ENCODE measurements at places on chromosomes 7 and 10.
A peak's percentile ranks its signal among the peaks of the same experiment; 100 is the strongest.

DNA sequence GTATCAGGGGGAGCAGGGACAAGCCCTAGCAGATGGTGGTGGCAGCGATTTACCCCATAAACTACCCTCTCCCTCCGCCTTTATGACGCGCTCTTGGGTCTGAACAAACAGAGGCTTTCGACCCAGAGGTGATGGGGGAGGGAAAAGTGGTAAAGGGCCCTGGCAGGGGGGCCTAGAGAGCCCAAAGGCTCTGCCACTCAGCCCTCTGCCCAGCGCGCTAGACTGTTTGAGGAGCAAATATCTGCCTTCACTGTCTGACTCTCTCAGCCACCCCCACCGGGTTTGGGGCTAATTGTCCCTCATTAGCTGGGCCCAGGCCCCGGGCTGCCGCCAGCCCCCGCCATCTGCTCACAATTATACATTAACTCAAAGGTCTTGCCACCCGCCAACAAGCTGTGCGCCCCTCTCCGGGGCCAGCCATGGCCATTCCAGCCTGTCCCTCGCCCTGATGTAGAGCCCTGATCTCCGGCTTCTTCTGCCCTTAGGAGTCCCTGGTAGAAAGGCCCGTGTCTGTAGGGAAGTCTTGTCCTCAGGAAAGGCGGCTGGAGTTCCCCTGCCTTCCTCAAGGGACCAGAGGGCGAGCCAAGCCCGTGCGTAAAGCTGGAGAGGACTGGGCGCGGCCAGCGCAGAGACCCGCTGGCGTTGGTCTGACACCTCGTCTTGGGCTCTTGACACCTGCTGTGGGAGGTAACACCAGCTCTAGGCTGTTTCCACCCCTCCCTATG lies 1.9 kb upstream of the PAX4 start:
- peak; percentile 89 for DNase-seq

DNA sequence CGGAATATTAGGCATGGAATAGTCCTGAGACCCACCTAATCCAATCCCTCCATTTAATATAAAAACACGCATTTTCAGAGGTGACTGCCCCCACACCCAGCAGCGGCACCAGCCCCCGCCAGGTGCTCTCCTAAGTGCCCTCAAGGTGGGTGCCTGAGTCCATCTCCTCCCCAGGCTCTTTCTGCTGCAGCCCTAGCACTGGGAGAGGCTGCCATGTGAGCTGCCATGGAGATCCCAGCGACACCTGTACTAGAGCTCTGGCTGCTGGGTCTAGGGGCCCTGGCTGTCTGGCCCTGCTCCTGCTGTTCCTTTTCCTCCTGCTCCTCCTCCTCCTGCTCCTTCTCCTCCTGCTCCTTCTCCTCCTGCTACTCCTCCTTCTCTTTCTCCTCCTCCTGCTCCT lies 191.1 kb upstream of the BMPER start:
- DNase-seq, result no peak

DNA sequence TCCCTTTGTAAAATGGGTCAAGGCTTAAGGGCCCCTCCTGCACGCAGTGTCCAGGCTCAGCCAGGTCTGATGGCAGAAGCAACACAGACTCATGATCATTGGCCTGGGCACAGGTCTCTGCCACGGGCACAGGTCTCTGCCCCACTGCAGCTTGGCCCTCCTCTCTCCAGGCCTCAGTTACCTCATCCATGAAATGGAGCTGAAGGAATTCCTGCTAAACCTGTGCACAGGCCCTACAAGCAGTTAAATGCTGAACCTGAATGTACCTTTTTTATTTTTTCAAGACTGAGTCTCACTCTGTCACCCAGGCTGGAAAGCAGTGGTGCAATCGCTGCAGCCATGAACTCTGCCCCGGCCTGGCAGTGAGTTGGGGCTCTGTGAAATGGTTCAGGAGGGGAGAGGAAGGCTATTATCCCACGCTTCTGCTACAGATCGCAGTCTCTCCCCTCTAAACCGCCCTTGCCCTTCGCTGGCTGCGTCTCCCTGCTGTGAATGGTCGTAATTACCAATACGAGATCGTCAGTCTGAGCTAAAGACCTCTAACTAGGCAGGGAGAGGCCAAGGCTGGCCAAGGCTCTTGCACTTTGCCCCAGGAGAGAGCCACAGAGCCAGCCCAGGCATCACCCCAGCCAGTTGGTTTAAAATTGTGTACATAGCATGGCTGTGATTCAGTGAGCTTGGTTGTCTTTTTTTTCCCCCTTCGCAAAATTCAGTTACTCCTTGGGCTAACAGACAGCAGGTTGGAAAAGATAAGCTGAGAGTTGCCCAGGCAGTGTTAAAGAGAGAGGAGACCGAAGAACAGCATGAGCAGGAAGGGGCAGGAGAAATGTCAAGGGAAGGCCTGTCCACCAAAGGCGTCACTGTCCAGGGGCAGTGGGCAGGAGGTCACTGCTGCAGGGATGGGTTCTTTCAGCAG lies 93.0 kb upstream of the KCTD7 start:
- no peak for DNase-seq

- DNase-seq, result peak; percentile 47
These were observed 59.2 kb upstream of the PTN start for GRCh38 chr7:137402536-137403352.

- DNase-seq, result peak; percentile 5
These were observed 526 bp downstream of the ZNF248 start for GRCh38 chr10:37856881-37857286.

GRCh38 chr10:59383436-59383835 lies 21.1 kb upstream of the FAM13C start:
- no peak for DNase-seq

GRCh38 chr7:28106321-28106829 lies 74.2 kb downstream of the JAZF1 start:
- DNase-seq, result no peak

All from GM23338 (cell line).